T47D (cell line): ENCODE measurements at places on chromosomes 2 and 18.

- DNase-seq, result no peak
These were observed 201.7 kb upstream of the CWC22 start for GRCh38 chr2:180208841-180209240.

DNA sequence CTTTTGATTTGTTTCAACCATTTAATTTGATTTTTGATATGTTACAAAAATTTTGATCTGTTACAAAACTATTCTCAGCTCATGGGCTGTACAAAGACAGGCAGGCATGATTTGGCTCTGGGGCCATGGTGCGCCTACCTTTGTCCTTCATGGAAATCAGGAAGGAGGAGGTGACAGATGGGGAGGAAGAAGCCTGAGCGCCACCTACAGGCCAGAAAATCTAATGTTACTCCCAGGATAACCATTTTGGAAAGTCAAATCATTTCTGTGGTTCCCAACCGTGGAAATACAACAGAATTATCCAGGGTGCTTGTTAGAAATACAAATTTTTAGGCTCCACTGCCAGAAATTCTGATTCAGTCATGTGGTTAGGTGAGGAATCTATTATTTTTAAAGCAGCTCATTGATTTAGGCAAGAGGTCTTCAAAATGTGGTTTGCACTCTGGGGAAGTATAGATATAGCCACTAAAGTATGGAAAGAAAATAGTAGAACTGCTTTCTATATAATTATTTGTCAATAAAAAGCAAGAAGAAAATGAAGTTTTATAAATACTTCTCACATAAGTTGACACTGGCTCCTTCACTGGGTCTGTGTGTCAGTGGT is 93.9 kb downstream of the EVA1A start:
- peak; percentile 54 for DNase-seq

DNA sequence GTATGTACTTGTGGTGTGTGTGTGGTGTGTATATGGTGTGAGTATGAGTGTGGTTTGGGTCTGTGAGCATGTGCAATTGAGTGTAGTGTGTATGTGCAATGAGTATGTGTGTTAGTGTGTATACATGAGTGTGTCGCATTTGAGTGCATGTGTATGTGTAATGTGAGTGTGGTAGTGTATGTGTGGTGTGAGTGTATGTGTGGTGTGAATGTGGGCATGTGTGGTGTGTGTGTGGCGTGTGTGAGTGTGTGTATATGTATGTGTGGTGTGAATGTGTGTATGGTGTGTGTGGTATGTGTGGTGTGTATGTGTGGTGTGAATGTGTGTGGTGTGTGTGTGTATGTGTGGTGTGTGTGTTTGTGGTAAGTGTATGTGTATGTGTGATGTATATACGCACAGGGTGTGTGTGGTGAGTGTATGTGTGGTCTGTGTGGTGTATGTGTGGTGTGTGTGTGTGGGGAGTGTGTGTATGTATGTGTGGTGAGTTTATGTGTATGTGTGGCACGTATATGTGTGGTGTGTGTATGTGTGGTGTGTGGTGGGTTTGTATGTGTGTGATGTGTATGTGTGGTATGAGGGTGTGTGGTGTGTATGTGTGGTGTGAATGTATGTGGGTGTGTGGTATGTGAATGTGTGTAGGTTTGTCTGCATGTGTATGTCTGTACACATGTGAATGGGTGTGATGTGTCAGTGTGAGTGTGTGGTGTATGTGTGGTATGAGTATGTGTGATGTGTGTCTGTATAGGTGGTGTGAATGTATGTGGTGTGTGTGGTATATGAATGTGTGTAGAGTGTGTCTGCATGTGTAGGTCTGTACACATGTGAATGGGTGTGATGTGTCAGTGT is 123.4 kb downstream of the DOCK10 start:
- no peak for DNase-seq

DNA sequence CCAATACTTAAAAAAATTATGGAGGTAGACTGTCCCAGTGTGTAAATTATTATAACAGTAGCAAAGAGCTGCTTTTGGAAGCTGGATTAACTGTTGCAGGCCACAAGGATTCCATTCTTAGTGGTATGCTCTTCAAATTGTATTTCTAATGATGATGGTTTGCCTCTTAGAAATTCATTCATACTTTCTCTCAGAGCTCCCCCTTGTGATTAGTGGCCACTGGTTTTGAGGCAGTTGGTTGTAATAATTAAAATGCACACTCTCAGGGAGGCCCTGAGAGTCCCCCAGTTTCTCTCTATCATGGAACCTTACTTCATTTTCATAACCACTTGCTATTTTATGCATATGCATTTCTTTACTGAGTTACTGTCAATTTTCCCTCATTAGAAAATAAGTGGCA is 122.5 kb downstream of the PLA2R1 start:
- DNase-seq, result peak; percentile 38

DNA sequence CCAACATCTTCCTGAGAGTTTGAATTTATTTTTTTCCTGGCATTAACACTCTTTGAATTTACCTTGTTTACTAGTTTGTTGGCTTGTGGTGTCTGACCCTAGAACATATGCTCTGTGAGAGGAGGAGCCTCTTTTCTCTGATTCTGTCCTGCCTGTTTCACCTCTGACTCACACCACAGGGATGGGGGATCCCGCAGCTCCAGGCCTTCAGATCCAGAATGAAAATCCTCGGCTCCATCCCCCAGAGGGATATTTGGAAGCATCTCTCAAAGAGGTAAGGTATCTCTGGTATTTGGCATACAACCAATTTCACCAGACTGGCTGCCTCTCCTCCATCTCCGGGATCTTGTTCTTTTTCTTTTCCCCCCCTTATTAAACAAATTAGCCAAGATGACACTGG is 104.7 kb downstream of the GPR39 start:
- DNase-seq, result no peak

DNA sequence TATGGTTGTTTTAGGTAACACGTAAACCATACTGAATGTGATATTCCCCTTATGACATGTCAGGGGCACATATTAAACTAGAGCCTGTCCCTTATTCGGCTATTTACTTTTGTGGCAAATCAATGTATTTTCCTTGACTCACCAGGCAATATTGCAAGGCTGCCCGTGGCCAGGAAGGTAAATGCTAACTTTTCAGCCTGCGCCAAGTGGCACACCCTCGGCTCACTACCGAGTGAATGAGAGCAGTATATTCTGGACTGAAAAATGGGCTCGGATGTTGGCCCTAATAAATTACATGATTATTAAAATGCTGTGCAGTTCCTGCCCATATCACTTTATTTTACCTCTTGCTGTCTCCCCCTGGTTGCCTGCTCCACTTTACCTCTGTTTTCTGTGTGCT is 46.7 kb downstream of the POU3F3 start:
- DNase-seq, result no peak
